Lower lobe of right lung (tissue), 2 donors: ENCODE measurements at places on chromosomes 7 and 10. TPM values are rescaled to one million over a fixed set of nuclear protein-coding genes. Genes with fewer than 3 reads are reported as not detected.

CLCN1 gene
- total RNA-seq = not detected

TOMM7 gene
- total RNA-seq = 376 TPM

DNA sequence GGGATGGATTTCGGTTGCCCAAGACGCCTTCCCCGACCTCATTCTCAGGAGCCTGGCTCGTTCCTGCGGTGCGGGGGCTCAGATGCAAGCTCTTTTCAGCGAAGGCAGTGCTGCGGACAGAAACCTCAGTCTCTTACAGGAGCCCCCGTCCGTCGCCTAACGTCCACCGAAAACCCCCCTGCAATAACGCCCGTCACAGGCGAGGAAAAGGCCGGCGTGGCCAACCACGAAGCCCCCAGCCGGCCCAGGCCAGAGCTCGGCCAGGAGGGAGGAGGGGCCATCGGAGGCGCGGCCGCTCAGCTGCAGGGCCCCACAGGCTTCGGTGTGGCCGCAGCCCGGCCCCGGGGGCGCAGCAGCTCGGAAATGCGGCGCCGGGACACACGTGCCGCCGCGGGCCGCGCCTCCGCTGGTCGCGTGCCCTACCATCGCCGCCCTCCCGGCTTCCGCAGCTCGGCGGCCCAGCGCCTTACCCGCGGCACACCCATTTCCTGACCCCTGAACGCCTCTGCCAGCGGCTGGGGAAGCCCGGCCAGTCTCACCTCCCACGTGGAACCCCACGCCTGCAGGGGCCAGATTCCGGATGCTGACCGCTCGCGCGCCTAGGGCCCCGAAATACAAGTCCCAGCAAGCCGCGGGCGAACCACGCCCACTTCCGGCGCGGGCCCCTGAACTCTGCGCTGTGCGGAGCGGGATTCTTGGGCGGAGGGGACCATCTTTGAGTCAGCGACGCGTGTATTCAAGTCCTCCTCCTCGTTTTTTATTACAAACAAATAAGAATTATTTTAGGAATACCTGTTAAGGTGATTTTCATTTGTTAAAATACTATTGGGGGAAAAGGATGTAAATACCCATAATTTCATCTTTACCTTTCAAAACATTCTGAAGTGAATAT lies at the start of gene ZNF239:
Gene ZNF239 (minus strand): TSS at position 616 of the 892 bp plus-strand sequence. CDS start 16,537 bp downstream, outside the sequence.
- H3K4me3 ChIP-seq = peak within 1 kb of the TSS; percentile 64
- peak within 1 kb of the TSS; percentile 75 for H3K27ac ChIP-seq
- H3K27me3 ChIP-seq = no peaks in the 10 kb centered on the region

- no peaks in the 10 kb centered on the region for H3K4me1 ChIP-seq
- DNase-seq = no peak
- H3K27me3 ChIP-seq = no peaks in the 10 kb centered on the region
Observed at GRCh38 chr7:137619181-137619580, 227.6 kb downstream of the DGKI start.

GRCh38 chr10:10734356-10735064 lies 283.2 kb upstream of the CELF2 start:
- no peak overlapping the region for H3K27ac ChIP-seq
- no peaks in the 10 kb centered on the region for H3K27me3 ChIP-seq
- H3K36me3 ChIP-seq = no peaks in the 10 kb centered on the region
- DNase-seq = no peak
- H3K4me3 ChIP-seq = no peak overlapping the region
- no peaks in the 10 kb centered on the region for H3K4me1 ChIP-seq

GRCh38 chr7:38736138-38736537 lies 105.0 kb upstream of the AMPH start:
- no peak overlapping the region for H3K27ac ChIP-seq
- no peaks in the 10 kb centered on the region for H3K4me1 ChIP-seq
- peaks cover 32% of the 10 kb centered on the region for H3K36me3 ChIP-seq
- no peak overlapping the region for H3K4me3 ChIP-seq
- H3K27me3 ChIP-seq = no peaks in the 10 kb centered on the region

GRCh38 chr7:50207251-50207564 lies 97.3 kb upstream of the IKZF1 start:
- H3K4me1 ChIP-seq = peaks cover 13% of the 10 kb centered on the region
- no peaks in the 10 kb centered on the region for H3K36me3 ChIP-seq
- H3K27ac ChIP-seq = no peak overlapping the region
- no peaks in the 10 kb centered on the region for H3K27me3 ChIP-seq

GRCh38 chr7:77315182-77315591 lies 101.0 kb downstream of the GSAP start:
- peaks cover 79% of the 10 kb centered on the region for H3K36me3 ChIP-seq
- H3K27ac ChIP-seq = no peak overlapping the region
- H3K4me1 ChIP-seq = peaks cover 11% of the 10 kb centered on the region
- no peaks in the 10 kb centered on the region for H3K27me3 ChIP-seq
- no peak for DNase-seq

GRCh38 chr10:11772575-11773288 lies 30.6 kb downstream of the ECHDC3 start:
- no peaks in the 10 kb centered on the region for H3K27me3 ChIP-seq
- no peaks in the 10 kb centered on the region for H3K36me3 ChIP-seq
- no peak overlapping the region for H3K4me3 ChIP-seq
- no peak overlapping the region for H3K27ac ChIP-seq
- DNase-seq = no peak

DNA sequence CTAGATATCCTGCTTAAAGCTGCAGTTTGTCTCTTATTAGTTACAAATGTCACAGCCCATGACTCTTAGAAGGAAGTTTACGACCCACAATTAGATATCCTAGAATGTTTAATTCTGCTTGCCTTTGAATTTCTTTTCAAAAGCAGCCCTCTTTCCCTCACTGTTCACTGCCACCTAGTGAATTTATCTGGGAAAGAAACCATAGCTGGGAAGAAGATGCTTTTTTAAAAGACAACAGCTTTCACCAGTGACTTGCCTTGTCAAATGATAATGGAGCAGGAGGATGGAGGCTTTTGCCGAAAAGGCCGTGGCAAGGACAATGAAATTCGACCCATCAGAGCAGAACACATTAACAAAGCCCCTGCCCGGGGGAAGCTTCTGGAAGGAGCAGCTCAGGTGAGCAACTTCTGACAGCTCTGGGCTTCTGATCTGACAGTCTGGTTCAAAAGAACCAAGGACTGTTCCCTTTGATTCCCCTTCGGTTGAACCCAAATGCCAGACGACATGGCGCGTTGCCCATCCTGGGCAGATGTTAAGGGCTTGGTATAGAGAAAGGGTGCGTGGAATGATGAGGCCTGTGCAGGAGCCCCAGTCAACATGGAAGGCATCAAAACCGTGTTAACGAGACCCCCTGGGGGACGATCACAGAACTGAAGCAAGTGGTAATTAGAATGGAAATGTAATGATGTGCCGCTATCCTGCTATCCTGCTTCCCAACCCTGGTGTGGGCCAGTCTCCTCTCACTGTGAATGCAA lies 236.8 kb downstream of the FRMD4A start:
- DNase-seq = no peak
- H3K4me1 ChIP-seq = peaks cover 6% of the 10 kb centered on the region
- H3K27ac ChIP-seq = no peak overlapping the region
- no peaks in the 10 kb centered on the region for H3K27me3 ChIP-seq
- no peak overlapping the region for H3K4me3 ChIP-seq

DNA sequence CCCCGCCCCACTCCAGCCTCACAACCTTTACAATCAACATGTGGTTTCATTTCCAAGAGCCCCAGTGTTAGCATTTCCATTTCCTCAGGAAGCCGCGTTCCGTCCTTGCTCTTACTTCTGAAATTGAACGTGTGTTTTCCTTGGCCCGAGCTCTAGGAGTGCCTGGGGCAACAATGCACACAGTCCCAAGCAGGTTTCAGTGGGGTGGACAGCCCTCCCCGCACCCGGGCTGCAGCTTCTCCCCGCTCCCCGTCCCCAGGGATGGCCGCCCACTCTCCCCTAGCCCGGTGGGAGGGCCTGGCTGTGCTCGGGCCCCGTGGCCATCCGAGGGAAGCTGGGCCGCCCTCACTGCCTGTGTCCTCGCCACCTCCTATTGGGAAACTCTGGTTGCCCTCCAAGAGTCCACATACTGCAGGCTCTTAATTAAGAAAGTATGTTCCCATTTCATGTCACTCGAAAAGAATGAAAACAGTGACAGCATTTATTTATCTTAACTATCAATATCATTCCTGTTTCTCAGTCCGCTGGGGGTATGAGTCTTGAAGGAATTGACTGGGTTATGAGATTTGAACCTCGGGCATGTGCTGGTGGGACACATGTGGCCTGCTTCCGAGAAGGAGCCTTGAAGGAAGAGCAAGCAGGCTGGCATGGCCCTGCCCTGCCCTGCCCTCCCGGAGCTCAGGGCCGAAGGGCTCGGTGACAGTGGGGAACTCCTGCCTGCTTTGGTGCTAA lies 163.8 kb downstream of the GRK5 start:
- no peak for DNase-seq
- no peaks in the 10 kb centered on the region for H3K36me3 ChIP-seq
- H3K27ac ChIP-seq = peak overlapping the region; percentile 77
- peaks cover 87% of the 10 kb centered on the region for H3K4me1 ChIP-seq
- peak overlapping the region; percentile 20 for H3K4me3 ChIP-seq

DNA sequence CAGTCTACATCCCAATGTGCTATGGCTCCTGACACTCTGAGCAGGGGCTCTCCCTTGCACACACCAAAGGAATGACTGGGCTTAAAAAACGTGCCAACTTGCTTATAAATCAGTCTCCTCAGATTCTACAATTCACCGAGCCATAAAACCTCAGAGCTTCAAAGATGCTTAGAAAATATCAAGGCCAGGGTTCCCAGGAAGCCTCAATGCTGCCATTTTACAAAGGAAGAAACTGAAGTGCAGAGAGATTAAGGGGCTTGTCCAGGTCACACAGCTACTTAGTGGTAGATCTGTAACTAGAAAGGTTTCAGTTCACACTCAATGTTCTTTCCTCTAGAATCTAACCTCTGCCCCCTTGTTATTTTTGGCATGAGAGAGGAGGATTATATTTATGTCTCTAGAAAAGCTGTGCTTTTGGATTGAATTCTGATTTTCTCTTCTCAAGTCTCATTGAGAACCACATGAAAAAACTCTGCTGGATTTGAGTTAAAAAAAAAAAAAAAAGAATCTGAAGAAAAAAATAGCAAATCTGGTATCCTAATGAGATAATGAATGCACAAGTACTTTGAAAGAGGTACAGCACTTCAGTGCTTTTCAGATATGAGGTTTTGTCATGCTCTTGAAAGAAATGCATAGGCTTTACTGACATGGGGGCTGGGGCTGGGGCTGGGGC lies 22.3 kb upstream of the TSPAN33 start:
- H3K4me1 ChIP-seq = no peaks in the 10 kb centered on the region
- no peaks in the 10 kb centered on the region for H3K36me3 ChIP-seq
- H3K4me3 ChIP-seq = no peak overlapping the region
- no peak overlapping the region for H3K27ac ChIP-seq
- H3K27me3 ChIP-seq = peaks cover 20% of the 10 kb centered on the region
- DNase-seq = no peak

DNA sequence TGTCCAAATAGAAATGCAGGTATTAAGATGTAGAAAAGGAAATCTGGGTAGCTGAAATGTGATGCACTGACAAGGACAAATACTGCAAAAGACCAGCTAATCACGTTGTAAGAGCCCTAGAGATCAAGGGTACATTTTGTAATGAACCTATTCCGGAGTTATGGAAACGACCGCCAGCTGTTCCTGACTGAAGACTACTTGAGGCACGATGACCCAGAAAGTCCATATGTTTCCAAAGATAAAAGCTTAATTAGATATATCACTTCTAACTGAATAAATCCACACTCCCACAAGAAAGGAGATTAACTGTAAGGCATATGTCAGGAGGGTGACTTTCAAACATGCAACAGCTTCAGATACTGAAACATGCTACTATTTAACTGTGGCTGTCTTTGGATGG lies 253.5 kb downstream of the NSUN6 start:
- peaks cover 6% of the 10 kb centered on the region for H3K4me1 ChIP-seq
- H3K4me3 ChIP-seq = no peak overlapping the region
- no peak for DNase-seq
- peaks cover 3% of the 10 kb centered on the region for H3K27me3 ChIP-seq
- no peaks in the 10 kb centered on the region for H3K36me3 ChIP-seq

- H3K27me3 ChIP-seq = no peaks in the 10 kb centered on the region
- no peak overlapping the region for H3K4me3 ChIP-seq
- no peaks in the 10 kb centered on the region for H3K36me3 ChIP-seq
Observed at GRCh38 chr10:86229376-86229775, 137.2 kb downstream of the GRID1 start.

GRCh38 chr7:97008275-97008917 lies 3.0 kb downstream of the DLX6 start:
- H3K4me3 ChIP-seq = no peak overlapping the region
- no peaks in the 10 kb centered on the region for H3K36me3 ChIP-seq
- no peak for DNase-seq
- peaks cover 100% of the 10 kb centered on the region for H3K27me3 ChIP-seq
